Gastroesophageal sphincter (tissue), 4 donors: ENCODE measurements at places on chromosomes 6 and 20.
A peak's percentile ranks its signal among the peaks of the same experiment; 100 is the strongest.

DNA sequence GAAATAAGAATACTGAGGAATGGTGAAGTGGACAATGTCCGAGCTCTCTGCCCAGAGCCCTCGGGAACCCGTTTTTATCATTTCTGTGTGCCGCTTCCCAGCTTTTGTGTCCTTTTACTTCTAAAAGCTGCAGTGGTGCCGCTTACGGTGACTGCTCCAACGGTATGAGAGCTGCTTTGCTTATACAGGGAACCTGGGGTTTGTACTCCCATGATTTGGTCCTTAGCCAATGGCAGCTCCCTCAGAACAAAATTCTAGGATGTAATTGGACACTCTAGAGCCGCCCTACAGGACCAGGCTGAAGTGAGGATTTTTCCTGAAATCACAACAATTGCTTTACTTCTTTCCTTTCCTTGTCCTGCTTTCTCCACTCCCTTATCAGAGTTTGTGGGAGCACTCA is 24.2 kb upstream of the PCSK2 start:
- ATAC-seq: no peak

DNA sequence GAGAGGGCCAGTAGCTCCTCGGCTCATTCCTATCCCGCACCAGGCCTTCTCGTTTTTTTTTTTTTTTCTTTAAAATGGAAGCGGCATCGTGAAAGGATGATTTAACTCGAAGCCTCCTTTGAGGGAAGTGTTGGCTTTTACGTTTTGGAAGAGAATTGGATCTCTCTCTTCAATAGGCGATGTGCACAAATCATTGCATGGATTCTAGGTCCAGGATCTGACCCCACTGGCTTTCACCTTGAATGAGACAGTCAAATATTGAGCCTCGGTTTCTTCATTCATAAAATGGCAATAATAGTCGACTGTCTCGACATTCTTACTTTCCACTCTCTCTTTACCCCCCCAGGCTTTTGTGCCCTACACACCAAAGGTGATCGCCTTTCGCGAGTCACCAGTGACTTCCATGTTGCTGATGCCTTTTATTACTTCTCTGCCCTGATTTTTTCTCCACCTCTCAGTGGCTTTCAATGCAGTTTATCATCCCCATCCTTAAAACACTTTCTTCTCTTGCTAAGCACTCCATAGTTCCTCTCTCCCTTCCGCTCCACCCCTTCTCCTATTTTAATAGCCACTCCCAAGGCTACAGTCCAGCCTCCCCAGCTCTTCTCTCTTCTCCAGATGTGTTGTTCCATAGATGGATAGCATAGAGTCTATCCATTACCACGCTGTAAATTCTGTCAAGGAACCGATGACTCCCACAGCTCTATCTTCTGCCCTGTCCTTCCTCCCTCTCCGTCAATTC is 473 bp upstream of the DTNBP1 start:
- no peak for ATAC-seq

DNA sequence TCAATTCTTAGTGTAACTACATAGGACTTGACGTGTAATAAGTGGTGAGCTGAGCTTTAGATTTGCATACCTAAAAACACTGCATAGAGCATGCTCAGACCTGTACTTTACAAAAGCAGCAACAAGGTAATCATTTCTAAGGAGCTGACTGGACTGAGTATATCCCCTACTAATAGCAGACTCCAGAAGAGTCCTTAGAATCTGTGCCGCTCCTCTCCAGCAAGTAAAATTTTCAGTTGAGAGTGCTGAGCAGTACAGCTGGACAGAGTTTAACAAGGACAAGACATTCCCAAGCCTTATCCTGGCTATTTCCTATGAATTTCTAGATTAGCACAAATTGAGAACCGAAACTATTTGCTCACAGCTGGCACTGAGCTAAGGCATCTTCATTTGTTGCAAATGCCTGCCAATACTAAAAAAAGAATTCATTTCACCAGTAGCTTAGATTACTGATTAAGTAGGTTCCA is 26.1 kb upstream of the KLHL31 start:
- no peak for ATAC-seq

DNA sequence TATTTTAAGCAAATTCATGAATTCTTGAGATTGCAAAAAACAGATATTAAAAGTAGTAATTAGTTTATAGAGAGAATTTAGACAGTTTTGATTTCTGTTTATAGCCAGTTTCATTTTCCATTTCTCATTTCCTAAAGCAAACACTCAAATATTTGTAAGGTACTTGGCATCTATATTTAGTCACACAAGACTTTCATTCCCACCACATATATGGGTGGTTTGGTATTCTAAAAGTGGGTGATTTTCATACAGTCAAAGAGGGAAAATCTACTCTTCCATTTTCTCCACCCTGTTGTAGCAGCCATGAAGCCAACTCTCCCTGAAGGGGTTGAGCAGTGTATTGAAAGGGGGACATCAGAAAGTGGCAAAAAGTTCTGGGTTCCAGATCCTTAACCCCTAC is 181.1 kb upstream of the SUPT3H start:
- ATAC-seq: no peak

DNA sequence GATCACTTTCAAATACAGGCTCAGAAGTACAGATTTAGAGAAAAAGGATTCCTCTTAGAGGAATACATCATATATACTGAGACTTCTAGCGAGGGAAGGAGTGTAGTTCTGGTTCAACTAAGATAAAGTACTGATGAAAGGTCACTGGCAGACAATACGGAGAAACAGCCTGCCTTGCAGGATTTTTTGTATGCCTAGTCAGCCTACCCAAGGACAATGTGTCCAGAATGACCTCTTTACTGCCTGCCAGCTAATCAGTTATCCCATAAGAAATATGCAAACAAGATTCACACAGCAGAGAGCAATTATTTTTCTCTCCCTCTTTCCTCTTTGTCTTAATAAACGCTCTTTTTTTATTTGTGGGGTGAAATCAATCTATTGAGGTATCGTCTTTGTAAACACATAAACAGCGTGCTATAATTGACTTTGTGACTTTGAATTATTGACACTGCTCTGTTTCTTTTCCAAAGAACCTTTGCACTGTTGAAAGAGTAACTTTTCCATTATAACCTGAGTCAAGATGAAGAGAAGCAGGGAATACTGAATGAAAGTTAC is 1.4 kb upstream of the TSPYL4 start:
- ATAC-seq: no peak

DNA sequence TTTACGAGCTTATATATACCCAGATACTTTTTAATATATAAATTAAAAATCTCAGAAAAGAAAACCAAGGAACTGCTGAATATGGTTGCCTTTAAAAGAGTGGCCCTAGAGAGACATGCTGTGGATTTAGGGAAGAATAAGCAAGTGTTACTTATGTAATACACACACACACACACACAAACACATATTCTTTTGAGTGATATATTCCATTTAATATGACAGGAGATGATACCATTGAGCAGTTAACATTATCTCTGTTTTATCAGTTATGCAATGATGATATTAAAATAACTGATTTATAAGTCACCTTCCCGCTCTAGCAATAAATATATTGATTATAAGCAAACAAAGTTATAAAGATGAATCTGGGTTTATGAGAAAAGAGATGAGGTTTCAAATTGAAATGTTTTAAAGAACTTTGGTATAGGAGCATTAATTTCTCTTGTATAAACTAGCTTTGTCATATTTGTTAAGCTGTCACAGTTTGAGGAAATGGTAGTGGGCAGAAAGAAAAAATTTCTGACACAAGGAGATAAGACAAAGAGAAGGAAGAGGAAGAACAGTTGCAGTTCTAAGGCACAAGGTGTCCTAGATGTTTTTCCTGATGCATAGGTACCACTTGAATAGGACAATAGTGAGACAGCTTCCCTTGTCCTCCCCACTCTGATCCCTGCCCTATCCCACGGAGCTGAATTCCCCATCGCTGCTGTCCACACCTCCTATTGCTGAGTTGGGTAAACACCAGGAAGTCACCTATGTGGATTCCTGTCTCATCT is 26.4 kb downstream of the GPX5 start:
- ATAC-seq: no peak

DNA sequence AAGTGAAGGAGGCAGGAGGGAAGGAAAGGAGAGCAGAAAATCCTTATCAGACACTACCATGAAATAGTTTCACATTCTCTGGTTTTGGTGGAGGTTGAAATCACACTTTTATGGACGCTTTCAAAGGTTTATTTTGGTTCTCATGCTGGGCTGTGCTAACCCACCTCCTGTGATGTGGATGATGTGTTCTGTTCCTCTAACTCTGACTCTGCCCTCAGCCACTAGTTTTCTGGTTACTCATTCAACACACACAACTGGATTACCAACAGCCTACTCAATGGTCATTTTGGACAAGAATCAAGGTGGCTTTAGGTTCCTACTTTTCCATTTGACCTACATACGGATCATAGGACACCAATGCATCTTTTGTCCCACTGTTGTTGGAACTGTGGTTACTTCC is 522.1 kb upstream of the BTBD3 start:
- no peak for ATAC-seq

GRCh38 chr6:90278129-90278528 is 18.5 kb downstream of the BACH2 start:
- ATAC-seq: no peak

- no peak for ATAC-seq
Measured at GRCh38 chr20:4844751-4845465, 123.2 kb downstream of the PRND start.

DNA sequence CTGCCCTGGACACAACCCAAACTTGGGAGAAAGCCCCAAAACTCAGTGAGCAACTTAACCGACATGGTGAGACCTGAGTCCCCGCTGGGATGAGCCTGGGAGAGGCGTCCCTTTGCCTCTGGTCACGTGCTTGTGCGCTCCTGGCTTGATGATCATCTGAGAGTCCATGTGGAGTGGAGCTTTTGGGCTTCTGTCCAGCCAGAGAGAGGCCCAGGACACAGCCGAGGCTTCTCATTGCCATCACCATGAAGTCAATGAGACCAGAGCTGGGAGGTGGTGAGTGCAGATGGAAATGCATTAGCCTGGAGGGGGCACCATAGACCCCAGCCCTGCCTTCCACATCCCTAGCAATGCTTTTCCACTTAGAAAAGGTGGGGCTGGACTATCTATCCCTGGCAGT is 250.0 kb downstream of the SLC24A3 start:
- ATAC-seq: no peak

- ATAC-seq: no peak
Measured at GRCh38 chr20:17500826-17501225, 30.4 kb downstream of the BFSP1 start.

DNA sequence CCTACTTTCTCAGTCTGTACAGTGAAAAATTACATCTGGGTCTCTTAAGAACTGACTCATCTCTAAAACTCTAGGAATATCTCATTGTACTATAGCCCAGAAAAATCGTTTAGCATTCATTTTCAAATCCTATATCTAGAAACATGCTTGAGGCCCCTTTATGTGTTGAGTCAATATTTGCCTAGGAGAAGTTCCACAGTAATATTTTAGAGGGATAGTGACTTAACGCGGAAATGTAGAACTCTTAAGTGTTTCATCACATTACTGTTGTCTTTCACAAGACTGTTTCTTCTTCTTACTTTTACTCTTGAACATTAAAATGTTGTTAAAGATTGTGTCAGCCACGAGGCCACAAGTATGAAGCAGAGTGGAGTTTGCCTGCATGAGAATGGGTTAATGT is 23.0 kb upstream of the MYLIP start:
- ATAC-seq: no peak

- ATAC-seq: no peak
Measured at GRCh38 chr6:111061508-111061907, 25.8 kb upstream of the SLC16A10 start.

DNA sequence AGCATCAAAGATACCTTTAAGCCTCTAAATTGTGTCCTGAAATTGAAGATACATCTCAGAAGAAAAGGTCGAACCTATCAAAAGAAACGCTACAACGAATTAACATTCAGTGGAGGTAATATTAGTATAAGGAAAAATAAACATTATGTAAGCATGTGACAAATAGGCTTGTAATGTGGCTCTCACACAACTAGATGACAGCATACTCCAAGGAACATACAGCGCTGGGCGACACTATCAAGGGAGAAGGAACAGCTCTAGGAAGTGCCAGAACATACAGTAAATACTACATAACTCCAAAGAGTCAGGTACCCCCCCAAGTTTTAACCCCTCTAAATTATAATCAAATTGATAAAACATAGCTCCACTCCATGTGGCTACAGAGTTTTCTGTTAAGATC is 103.5 kb downstream of the LAMP5 start:
- ATAC-seq: no peak

DNA sequence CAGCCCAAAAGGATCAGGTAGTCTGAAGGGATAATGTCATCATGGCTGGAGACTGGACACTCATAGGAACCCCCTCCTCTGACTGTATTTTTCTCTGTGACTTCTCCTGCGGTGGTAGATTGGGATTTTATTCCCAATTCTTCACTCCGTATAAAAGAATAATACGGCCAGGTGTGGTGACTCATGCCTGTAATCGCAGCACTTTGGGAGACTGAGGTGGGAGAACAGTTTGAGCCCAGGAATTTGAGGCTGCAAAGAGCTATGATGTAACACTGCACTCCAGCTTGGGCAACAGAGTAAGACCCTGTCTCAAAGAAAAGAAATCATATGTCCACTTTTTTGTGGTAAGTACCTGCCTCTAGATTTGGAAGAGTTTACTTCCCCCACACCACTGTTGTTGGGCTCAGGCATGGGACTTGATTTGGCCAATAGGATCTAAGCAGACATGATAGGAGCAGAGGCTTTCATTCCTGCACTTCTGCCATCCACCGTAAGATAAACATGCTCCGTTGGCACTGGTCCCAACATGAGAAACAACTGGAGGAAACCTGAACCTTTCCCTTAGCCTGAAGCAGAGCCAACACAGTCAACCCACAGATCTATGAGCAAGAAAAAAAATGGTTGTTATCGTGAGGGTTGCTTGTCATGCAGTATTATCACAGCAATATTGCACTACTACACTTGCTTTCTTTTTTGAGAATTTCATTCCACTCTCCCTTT is 82.0 kb downstream of the JPH2 start:
- ATAC-seq: peak; percentile 48

GRCh38 chr6:119067091-119067490 is 11.4 kb downstream of the FAM184A start:
- ATAC-seq: no peak

DNA sequence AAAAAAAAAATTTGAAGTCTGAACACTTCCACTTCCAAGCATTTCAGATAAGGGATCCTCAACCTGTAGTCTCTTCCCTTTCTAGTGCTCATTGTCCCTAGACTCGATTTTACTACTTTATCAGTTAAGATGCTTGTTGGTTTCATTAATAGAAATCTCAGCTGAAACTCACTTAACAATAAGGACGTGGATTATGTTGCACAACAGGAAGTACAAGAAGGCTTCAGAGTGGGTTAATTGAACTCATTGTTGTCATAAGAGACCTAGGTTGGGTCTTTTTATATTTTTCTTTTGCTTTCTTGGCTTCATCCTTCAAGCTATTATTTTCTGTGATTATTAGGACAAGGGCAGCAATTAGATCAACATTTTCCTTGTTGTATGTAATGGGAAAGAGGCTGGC is 175.2 kb downstream of the CDKAL1 start:
- no peak for ATAC-seq

DNA sequence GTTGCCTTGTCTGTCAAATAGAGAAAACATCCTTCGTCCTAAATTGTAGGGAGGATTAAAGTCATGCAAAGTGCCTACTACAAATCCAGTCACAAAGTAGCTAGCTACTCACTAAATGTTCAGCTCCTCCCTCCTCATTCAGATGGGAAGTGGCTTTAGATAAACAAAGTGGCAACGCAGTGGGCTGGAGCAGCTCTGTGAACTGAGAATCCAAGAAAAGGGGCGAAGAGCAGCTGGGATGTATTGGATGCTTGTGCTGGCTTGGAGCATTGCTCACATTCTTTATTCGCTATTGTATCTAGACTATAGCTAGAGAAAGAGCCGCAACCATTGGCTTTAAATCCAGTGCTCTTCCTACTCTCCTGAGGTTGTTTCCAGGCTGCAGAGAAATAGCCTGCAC is 10.3 kb downstream of the MOG start:
- ATAC-seq: no peak
